Adrenal gland (tissue), 19 donors: ENCODE measurements at places on chromosomes 3 and 15. TPM values are rescaled to one million over a fixed set of nuclear protein-coding genes. Genes with fewer than 3 reads are reported as not detected.

The HCN4 gene
- 1.0 TPM for polyA plus RNA-seq

The SPESP1 gene
- polyA plus RNA-seq, result 10.1 TPM

DNA sequence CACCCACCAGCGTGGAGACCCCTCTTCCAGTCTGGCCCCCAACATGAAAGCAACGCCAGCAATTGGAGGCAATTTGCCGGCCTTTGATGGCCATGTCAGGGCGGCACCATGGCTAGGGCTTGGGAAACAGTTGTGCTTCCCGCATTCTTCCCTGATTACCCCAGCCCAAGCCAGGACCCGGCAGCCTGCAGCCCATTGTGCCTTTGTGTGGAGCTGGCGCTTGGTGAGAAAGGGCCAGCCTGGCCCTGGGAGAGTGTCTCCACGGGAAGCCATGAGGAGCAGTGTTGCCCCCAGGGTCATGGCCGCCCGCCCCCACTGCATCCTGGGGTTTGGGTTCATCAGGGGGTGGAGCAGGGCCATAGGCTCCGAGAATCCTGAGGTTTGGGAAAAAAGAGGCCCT, 66.0 kb downstream of the DNAJB8 start:
- H3K36me3 ChIP-seq, result no peaks in the 10 kb centered on the region
- H3K27ac ChIP-seq, result no peak overlapping the region
- H3K27me3 ChIP-seq, result no peaks in the 10 kb centered on the region
- DNase-seq, result no peak
- H3K4me3 ChIP-seq, result no peak overlapping the region
- H3K4me1 ChIP-seq, result no peaks in the 10 kb centered on the region

DNA sequence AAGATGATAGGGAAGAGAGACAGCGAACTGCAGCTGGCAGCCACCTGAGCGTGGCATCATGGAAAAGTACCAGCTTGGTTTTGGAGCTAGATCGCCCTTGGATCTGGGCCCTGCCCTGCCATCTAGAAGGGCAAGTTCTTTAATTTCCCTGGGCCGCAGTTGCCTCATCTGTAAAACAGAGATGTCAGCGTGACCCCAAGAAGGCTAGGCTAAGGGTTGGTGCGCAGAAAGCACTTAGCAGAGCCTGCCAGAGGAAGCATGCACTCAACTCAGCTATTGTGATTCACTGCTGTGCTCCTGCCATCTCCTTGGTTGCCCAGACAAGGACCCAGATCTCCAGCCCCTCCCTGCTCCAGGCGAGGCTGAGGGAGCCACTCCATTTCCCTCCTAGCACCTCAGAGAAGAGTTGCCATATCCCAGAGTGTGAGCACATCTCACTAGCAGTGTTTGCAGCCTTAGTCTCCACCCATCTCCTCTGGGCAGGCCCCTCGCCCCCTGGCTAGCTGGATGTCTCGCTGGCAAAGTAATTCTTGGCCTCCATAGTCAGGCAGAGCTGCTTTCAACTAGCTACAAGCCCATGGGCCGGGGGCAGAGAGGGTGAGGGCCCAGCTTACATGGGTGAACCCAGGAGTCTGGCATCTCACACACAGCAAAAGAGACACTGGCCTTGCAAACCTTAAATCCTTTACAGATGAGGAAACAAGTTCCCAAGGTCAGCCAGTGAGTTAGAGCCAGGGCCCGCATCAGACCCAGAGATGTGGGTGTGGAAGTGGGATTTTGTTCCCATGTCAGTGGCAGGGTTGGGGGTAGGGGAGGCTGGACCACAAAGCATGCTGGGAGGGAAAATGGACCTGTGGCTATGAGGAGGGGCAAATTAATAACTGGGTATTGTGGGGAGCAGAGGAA, 280.7 kb upstream of the TLE3 start:
- H3K4me1 ChIP-seq, result peaks cover 9% of the 10 kb centered on the region
- peak; percentile 52 for DNase-seq
- H3K4me3 ChIP-seq, result no peak overlapping the region
- H3K27me3 ChIP-seq, result no peaks in the 10 kb centered on the region

The IQCF5 gene
- polyA plus RNA-seq, result not detected

The SLC51B gene
- polyA plus RNA-seq, result 1.5 TPM

DNA sequence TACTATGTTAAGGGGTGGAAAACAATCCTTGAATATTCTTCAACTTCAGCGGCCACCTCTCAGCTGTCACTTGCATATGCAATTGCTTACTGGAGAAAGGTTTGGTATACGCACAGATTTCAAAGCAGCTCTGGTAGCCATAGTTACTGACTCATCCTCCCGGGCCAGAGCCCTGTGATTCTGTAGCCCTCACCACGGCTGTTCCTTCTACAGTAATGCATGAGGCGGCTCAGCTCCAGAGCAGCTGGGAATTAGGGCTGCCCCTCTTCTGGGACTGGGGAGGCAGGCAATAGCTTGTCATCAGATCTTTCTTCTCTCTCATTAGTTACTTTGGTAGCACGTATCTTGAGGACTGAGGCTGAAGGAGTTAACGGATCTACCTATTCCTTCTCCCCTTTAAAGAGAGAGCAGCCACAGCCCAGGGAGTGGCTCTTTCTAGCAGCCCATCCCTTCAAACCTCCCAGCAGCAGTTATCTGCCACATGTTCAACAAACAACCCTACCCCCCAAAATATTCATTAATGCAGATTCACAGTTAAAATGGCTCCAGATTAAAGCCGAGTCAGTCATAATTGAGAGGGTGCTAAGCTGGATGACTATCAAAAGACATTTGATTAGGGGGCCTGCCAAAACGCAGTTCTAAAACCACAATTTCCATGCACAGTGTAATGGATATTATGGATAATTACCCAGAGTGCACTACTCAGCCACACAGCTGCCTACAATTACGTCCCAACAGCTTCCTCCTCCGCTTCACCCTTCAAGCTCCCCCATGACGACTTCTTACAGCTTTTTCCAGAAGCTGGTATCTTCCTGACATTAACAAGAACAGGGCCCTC, 54.7 kb downstream of the ETV5 start:
- DNase-seq, result peak; percentile 54
- H3K27me3 ChIP-seq, result no peaks in the 10 kb centered on the region
- no peak overlapping the region for H3K4me3 ChIP-seq
- no peaks in the 10 kb centered on the region for H3K4me1 ChIP-seq

DNA sequence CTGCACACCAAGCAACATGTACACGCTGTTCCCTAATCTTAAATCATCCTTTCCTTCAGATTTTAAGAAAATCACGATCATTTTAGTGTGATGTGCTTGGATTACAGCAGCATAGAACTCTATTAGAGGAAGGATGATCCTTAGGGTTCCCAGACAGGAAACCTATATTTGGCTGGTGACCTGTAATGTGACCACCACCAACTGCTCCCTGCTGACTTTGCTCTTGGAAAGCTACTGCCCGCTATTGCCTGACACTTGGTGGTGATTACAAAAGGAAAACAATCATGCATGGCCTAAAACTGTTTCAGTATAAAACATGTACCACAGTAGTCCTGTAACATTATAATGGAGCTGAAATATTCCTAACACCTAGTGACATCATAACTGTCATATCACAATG, 27.2 kb upstream of the LMOD3 start:
- H3K27me3 ChIP-seq, result no peaks in the 10 kb centered on the region
- no peak for DNase-seq
- H3K4me1 ChIP-seq, result no peaks in the 10 kb centered on the region
- H3K27ac ChIP-seq, result no peak overlapping the region

DNA sequence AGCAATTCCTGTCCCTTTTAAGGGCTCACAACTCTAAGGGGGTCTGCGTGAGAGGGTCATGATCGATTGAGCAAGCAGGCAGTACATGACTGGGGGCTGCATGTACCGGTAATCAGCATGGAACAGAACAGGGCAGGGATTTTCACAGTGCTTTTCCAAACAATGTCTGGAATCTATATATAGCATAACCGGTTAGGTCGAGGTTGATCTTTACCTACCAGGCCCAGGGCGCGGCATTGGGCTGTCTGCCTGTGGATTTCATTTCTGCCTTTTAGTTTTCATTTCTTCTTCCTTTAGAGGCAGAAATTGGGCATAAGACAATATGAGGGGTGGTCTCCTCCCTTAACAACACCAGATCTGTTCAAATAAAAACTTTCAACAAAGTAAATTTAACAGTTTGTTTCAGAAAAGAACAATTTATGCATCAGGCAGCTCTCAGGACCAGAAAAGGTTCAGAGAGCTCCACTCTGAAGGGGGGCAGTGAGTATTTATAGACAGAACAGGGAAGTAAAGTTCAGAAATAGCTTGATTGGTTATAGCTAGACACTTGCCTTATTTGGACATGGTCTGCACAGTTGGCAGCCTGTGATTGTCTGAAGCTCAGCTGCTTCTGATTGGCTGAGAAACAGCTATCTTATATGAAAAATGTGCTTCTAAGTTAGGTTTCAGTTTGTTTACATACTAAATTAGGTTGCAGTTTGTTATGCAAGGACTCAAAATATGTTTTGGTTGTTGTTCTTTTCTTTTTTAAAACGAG, 17.2 kb upstream of the B4GALT4 start:
- H3K36me3 ChIP-seq, result no peaks in the 10 kb centered on the region
- no peak for DNase-seq
- no peak overlapping the region for H3K4me3 ChIP-seq
- H3K27ac ChIP-seq, result no peak overlapping the region
- peaks cover 7% of the 10 kb centered on the region for H3K4me1 ChIP-seq

The NLGN1 gene
- 0.13 TPM for polyA plus RNA-seq

The ADAMTS7 gene
- polyA plus RNA-seq, result 27.7 TPM

- H3K4me3 ChIP-seq, result no peak overlapping the region
- H3K36me3 ChIP-seq, result no peaks in the 10 kb centered on the region
- H3K27me3 ChIP-seq, result no peaks in the 10 kb centered on the region
- DNase-seq, result no peak
Observed at GRCh38 chr3:10145685-10146084, 4.1 kb downstream of the VHL start.

DNA sequence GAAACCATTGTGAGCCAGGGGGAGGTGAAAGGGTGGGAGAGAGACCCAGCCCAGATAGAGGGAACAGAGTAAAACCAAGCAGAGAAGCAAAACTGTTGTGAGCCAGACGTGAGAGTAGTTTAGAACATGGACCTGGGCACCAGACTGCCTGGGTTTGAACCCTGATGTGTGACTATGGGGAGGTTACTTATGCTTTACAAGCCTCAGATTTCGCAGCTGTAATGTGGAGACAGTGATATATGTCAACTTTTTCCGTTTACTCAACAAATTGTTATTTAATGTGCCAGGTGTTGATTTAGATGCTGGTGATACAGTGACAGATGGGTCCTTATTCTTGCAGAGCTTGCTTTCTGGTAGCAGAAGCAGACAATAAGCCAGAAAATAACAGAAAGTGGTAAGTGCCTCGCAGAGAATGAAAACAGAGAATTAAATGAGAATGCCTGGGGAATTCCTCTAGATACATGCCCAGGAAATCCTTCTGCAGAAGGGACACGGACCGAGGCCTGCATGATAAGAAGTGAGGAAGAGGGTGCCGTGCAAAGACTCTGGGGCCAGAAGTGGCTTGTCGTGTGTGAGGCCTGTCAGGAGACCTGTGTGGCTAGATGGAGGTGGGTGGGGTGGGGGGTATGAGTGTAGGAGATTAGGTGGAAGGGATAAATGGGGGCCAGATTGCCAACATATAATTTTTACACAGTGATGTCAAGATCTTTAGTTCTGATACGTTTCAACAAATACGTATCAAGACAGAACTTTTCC, 15.0 kb downstream of the KAT2B start:
- no peaks in the 10 kb centered on the region for H3K36me3 ChIP-seq
- no peak overlapping the region for H3K4me3 ChIP-seq
- H3K27ac ChIP-seq, result peak overlapping the region; percentile 62
- no peaks in the 10 kb centered on the region for H3K27me3 ChIP-seq
- DNase-seq, result no peak

DNA sequence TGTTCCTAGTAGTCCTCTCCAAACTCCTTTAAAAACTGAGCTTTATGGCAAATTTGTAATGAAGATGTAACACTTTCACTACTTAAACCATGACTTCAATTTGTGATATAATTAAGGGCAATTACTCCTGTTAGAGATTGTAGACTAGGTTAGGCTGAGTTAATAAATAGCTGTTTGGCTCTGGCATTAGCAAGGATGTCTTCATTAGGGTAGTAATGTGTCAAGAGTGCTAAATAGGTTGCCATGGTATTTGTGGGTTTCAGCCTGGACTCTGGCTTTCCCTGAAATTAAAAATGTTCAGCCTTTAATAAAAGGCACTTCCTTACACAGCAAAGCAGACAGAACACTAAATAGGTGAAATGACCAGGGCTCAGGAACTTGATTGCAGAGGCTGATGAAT, 71.9 kb downstream of the GHSR start:
- H3K36me3 ChIP-seq, result no peaks in the 10 kb centered on the region
- H3K4me1 ChIP-seq, result no peaks in the 10 kb centered on the region
- H3K27me3 ChIP-seq, result no peaks in the 10 kb centered on the region
- H3K27ac ChIP-seq, result no peak overlapping the region

DNA sequence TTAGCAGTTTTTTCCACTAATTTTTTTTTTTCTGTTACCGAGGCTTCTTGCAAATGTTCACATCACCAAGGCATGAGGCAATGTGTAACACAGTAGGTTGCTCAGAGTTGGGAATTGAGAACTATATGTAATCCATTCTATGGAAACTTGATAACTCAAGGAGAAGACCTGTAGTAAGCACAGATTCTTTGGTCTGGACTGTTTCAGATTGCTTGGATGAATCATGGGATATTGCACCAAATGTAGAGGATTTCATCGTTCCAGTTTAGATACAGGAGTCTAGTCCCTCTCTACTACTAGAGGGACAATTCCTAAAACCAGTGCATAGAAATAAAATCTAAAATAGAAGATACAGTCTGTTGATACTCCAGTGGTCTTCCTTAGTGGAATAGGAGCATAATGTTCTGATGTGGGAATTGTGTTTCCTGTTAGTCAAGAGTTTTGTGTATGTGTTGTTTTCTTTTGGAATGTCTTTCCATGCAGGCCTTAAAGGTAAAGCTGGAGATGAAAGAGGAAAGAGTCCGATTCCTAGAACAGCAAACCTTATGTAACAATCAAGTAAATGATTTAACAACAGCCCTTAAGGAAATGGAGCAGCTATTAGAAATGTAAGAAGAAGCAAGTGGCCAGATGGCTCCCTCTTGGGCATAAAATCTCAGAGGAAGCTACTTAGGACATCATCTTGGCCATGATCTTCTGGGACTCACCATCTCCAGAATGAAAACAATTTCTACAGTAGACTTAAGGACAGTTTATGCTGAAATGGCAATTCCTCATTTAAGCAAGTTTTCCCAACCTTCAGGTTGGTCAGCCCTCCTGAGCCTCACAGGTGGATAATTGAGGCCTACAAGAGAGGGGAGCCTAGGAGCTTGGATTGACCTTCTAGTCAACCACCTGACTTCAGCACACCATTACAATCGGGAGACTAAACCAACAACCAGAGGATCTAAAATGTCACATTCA, 10.7 kb downstream of the KNSTRN start:
- H3K27me3 ChIP-seq, result no peaks in the 10 kb centered on the region
- H3K4me1 ChIP-seq, result peaks cover 11% of the 10 kb centered on the region
- peaks cover 22% of the 10 kb centered on the region for H3K36me3 ChIP-seq
- DNase-seq, result no peak

DNA sequence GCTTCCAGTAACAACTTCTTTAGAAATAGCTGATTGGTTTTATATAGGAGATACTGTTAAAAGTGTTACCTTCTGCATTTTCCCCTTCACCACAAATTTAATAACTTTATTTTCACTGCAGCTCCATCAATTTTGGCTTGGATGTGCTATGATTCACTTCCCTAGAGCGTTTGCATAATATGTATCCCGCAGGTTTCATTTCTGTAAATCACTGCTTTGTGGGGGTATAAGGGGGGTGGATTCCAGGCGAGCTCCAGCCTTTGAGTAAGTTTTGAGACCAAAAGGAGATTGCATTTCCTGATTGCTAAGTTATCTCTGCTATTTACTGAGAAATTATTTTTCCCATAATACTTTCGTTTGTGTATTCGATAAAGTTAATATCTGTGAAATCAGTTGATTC, 232.6 kb downstream of the TBL1XR1 start:
- no peak for DNase-seq
- no peaks in the 10 kb centered on the region for H3K27me3 ChIP-seq
- no peaks in the 10 kb centered on the region for H3K4me1 ChIP-seq
- H3K27ac ChIP-seq, result no peak overlapping the region
- H3K36me3 ChIP-seq, result no peaks in the 10 kb centered on the region
- no peak overlapping the region for H3K4me3 ChIP-seq
